ENCODE measurements at places on chromosomes 4 and X.

DNA sequence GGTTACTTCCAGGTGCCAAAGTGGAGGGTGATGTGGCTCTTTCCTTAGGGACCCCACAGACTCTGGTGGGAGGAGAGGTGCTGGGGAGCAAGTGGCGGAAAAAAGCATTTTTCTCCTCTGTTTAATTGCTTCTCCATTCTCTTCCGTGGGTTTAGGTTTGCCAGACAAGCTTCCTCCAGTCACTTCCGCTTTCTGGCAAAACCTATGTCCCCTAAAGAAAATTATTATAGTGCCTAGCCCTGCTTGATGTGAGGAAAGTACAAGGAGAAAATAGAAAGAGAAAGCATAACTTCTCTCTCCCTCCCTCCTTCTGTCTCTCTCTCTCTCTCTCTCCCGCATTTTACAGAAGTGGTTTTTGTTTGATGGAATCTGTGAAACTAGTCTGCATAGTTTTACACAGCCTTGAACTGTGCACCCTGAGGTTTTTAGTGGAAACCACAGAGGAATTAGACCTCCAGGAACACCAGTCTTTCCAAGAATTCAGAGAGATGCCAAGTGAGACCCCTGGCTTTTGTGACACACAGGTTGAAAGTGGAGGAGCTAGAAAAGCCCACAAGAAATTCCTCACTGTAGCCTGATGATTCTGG is 231.1 kb upstream of the ANXA3 start:
- DNase-seq: no peak

DNA sequence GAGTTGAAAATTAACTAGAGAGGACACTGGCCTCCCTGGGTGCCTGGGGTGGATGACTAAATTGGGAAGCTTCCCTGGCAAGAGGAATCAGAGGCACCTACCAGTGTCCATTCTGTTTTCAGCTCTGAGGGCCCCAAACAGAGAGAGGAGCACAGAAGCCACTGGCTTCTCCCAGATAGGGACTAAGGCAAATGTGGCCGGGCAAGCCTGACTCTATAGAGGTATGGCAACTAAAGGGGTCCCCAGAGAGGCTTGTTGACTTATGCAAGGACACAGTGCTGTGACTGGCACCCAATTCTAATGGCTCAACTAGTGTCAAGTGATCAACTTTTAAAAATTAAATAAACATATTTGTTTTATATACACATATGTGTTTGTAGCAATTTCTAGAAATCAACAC is 17.2 kb downstream of the TRPC3 start:
- DNase-seq: no peak

- DNase-seq: no peak
Observed at GRCh38 chr4:172688534-172688933, 480.1 kb upstream of the GALNT7 start.

GRCh38 chr4:145936997-145937901 is 1.4 kb downstream of the ZNF827 start:
- peak; percentile 68 for DNase-seq

GRCh38 chr4:52864793-52865192 is 2.7 kb downstream of the RASL11B start:
- peak; percentile 82 for DNase-seq

- no peak for DNase-seq
Observed at GRCh38 chr4:183434264-183434663, 10.2 kb upstream of the CDKN2AIP start.

DNA sequence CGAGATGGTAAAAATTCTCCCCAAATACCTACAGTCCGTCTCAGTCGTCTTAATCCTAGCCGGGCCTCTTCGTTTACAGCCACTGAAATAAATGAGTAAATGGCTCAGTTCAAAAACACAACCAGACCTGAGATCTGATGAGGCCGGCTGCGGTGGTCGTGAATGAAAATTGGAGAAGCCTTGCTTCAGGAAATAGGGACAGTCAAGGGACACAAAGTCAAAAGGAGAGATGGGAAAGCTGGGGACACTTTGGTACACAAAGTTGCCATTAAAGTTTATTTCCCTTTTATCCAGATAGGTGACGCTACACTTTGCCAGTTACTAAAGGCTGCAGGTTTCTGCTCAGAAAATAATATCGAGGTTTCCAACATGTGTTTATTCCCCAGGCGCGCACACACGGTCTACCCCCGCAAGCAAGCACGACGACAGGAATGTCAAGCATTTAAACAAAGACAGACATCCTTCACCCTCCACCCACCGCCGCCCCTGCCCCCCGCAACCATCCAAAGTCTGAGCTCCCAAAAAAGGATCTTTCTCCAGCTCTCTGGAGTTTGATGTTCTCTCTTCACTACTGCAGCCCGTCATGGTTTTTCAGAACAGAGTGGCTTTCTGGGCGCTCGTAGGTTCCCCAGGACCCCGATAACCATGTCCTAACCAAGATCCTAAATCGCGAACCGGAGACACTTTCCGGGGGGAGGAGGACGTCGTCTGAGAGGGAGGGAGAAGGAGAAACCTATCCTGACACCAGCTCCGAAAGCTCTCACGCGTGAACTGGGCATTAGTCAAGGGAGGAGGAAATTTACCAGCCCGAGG is 1.3 kb upstream of the PCDH7 start:
- peak; percentile 42 for DNase-seq

DNA sequence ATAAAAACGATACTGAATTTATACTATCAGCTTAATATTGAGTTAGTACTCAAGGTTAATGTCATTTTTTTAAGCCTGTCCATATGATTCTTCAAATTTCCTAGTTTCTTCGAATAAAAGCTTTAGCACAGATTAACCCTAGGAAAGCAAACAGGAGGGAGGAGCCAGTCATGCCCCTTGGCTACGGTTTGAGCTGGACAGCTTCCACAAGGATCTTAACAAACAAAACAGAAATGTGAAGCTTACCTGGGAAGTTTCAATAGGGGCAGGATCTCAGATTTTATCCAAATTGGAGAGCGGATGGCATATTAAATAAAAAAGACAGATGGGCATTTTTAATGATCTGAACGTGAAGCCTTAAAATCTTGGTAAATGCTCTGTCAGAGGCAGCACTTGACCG is 2.3 kb downstream of the NWD2 start:
- DNase-seq: no peak

- no peak for DNase-seq
Observed at GRCh38 chr4:184802697-184803015, 23.1 kb downstream of the ACSL1 start.

DNA sequence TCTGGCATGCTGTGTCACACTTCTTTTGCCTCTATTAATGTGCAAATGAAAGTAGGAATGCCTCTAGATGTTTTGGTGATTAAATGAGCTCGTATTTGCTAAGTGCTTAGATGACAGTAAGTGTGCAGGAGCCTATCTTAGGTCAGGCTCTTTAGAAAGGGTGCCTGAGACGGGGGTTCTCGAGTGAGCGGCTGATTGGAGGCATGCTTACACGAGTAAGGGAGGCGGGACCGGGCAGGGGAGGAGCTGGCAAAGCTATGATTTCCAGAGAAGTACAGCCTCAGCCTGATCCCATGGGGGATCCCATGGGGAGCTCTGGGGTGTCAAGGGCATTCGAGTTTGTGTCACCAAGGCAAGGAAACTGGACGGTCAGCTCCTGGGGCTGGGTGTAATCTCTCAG is 44.8 kb downstream of the CLDN34 start:
- DNase-seq: no peak

DNA sequence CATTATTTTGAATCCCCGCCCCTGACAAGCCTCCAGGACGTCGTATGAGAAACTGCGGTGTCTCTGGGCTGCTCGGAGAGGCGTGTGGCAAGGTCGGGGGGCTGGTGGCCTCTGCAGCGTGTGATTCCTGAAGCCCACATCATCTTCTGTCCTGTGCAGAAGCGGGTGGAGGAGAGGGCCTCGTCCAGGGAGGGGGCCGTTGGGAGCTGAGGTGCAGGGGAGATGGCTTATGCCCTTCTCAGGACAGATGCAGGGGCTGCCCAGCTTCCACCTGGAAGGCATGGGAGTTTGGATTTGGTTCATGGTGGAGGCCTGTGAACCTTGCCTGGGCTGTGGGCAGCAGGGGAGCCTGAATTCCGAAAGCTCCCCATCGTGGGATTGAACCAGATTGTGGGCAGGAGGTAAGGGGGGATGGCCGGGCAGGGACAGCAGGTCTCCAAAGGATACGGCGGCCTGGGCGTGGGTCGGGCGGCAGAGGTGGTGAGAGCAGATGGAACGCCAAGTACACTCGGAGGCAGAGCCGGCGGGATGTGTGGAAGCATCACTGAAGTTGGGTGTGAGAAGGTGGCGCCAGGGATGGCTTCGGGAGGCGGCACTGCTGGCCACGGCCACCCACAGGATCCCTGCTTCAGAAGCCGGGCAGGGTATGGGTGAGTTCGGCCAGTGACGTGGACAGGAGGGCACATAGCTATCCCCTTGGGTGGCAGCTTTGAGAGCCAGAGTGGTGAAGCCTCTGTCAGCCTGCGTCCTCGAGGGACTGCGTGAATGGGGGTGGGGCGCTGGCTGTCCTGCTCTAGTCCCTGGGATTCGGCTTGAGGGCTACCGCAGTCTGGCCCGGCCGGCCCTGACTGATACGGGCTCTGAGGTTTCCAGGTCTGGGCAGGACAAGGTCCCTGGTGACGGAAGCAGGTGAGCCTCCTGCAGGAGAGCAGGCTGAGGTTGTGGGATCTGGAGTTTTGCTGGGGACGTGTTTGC is 76.3 kb upstream of the ADRA2C start:
- no peak for DNase-seq

- no peak for DNase-seq
Observed at GRCh38 chr4:24840826-24841543, 45.6 kb downstream of the SOD3 start.

- no peak for DNase-seq
Observed at GRCh38 chr4:1216076-1216614, 32.8 kb downstream of the CTBP1 start.

DNA sequence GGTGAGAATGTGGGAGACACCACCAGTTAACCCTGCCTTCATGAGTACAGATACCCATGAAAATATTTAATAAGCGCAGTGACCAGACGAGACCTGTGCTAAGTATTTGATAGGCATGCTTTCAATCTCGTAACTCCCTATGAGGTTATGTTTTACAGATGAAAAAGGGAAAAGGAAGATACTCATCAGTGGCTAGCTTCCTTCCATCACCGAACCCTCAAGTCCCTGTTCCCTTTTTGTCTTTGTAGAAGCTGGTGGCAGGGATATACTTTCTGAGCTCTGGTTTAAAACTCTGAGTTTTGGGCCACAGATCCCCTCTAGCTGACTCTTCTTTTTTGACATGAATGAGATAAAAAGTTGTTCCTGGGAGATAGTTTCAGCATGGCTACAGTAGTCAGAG is 26.3 kb downstream of the AFF1 start:
- DNase-seq: no peak

GRCh38 chr4:53967986-53968385 is 96.4 kb downstream of the CHIC2 start:
- DNase-seq: no peak

GRCh38 chr4:161680146-161680545 is 483.7 kb downstream of the FSTL5 start:
- DNase-seq: no peak

DNA sequence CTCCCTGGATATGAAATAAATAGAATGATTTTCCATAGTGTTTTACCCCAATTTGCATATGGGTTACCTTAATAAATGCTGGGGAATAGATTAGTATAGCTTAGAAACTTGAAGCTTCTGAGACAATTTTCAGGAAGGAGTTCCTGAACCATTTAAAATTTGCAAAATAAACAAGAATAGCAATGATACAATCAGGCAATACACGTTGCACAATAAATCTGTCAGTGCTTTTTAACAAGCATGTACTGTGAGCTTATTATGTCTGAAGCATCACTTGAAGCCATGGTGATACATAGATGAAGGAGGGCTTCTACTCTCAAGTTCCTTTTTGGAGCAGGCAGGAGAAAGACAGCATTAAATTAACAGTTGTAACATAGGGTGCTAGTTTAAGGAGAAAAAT is 84.2 kb upstream of the WDFY3 start:
- no peak for DNase-seq

GRCh38 chr4:114384629-114385028 is 214.0 kb upstream of the UGT8 start:
- DNase-seq: peak; percentile 78

GRCh38 chr4:86358257-86358656 is 1.6 kb downstream of the MAPK10 start:
- DNase-seq: peak; percentile 28

GRCh38 chrX:101605146-101605545 is 12.7 kb downstream of the ARMCX6 start:
- no peak for DNase-seq

DNA sequence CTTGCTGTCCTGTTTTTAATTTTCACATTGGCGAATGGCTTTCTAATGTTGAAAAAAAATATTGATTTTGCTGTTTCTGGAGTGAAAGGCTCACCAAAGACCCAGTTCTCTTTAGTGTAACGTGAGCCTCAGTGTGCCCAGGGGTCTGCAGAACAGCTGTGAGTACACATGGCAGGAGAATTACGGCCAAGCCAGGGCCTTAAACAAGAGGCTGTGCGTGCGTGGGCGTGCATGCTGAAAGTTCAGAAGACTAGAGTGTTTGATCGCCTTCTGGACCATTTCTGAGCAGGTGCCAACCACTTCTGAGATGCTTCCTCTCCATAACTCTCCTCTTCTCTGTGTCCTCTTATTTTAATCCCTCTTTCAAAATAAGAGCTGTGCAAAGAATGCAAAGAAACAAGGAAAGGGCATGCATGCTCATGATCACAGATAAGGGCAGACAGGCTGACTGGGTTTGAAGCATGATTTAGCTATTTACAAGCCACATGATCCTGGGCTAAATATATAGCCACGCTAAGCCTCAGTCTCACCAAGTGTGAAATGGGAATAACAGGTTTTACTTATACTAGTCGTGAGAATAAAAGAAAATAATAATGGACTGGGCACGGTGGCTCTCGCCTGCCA is 9.9 kb downstream of the PHEX start:
- no peak for DNase-seq

DNA sequence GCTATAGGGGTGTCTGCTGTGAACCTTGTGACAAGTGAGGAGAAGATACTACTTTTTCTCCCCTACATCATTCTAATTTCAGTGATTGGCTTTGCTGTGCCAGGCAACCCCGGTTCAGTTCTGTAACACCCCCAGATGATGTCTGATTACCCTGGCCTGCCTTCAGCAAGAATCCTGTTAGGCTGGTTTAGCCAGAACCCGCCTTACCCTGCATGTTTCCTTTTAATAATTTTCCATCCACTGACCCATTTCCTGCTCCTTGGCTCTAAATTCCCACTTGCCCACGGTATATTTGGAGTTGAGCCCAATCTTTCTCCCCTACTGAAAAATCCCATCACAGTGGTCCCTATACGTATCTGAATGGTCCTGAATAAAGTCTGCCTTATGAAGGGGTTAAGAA is 46.5 kb upstream of the HPSE start:
- DNase-seq: no peak

DNA sequence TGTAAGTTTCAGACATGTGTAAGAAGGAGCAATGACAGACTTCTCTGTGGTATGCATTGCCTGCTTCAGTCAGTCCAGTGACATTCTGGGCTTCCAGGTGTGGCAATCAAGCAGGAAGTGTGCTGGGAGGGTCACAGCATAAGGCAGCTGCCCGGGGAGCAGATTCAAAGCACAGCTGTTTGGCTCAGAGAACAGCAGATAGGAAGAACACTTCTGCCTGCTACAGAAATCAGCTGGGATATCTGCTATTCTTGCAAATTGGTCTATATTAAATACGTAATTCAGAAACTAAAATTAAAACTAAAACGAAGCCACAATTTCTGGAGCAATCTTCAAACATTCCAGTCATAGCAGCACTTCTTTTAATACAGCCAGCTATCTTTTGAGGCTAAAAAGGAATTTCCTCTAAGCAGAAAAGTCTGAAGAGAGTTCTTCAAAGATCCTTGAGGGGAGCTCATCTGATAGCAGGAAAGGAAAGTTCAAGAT is 47.5 kb upstream of the GALNT7 start:
- peak; percentile 52 for DNase-seq

- peak; percentile 27 for DNase-seq
Observed at GRCh38 chr4:165810726-165811125, 62.3 kb upstream of the TLL1 start.
